ENCODE measurements at places on chromosomes 4 and X.
A peak's percentile ranks its signal among the peaks of the same experiment; 100 is the strongest.

GRCh38 chr4:135508006-135508714, 1306.6 kb upstream of the PABPC4L start:
- peak; percentile 79 for DNase-seq

GRCh38 chr4:114924311-114924710, 189.1 kb downstream of the NDST4 start:
- DNase-seq: no peak

DNA sequence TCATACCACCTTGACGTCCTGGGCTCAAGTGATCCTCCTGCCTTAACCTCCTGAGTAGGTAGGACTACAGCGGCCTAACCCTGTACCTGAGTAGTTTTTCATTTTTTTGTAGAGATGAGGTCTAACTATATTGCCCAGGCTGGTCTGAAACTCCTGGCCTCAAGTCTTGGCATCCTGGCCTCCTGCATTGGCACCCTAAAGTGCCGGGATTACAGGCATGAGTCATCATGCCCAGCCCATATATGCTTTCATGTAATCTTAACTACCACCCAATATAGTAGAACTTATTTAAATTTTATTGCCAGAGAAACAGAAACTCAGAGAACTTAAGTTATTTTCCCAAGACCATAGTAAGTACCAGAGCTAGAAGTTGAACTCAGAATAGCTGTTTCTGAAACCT, 27.1 kb downstream of the AFM start:
- DNase-seq: no peak

- no peak for DNase-seq
Observed at GRCh38 chr4:154343651-154344050, 147.9 kb downstream of the DCHS2 start.

- DNase-seq: no peak
Observed at GRCh38 chr4:70704931-70705182, 16.5 kb downstream of the UTP3 start.

DNA sequence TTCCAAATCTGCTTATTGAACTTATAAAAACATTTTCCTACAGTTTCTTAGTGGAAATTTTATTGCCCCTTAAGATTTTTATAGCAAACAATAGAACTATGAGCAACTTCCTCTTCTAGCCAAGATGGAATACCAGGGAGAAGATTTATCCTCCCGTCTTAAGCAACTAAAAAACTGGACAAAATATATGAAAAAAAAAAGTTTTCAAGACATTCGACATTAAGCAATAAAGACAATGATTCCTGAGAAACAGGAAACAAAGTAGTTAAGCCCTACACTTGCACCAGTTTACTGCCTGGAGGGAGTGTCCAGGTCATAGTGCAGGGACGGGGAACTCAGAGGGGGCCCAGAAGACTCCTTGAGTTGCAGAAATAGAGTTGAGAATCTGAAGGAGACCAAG, 516.1 kb upstream of the DIPK2B start:
- no peak for DNase-seq

GRCh38 chrX:129996120-129996519, 13.7 kb downstream of the BCORL1 start:
- peak; percentile 80 for DNase-seq

All from fibroblast of mammary gland (primary cell).